Caudate nucleus (tissue), 63 donors: ENCODE measurements at places on chromosomes 6 and 20.

DNA sequence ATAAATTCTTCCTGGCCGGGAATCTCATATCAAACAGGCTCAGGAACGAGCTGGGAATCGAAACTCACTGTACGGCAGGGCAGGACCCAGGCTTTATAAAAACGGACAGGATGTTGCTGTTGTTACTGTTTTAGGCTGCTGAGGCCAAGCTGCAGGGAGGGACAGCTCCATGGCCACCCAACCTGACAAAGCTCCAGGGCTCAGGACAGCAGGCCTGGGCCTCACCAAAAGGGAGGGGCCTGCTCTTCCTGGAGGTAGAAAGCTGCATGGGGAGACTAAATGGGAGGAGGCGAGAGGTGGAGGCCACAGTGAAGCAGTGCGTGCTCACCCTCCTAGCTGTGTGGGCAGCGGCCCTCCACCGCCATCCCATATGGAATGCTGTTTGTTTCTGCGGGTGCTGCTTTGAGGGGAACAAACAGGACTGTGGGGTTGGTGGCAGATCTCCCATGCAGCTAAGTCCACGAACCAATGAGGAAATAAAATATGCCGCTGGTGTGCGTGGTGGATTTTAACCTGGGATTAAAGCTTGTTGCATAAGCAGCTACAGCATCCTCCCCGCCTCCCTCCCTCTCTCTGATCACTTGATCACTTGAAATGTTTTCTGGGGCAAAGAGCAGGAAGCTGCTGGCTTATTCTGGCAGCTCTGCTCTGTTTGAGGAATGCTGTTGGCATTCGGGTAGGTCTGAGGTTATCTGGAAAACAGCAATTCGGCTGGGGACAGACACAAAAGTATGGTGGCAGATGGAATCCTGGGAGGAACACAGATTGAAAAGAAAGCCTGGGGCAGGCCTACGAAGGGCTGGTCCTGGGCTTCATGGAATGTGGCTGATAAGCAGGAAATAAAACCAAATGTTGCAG lies 2.4 kb upstream of the ZMYND8 start:
- peak; percentile 79 for DNase-seq

DNA sequence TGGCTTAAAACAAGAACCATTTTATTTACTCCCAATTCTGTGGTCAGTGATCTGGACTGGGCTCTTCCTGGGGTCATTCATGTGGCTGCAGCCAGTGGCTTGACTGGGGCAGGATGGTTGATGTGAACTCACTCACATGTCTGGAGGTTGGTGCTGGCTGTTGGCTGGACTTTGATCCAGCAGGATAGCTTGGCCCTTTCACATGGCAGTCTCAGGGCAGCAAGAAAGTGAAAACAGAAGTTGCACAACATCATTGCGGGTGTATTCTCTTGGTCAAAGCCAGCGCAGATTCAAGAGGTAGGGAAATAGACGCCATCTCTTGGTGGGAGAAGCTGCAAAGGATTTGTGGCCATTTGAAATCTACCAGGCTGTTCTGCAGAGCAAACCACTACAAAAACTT lies 77.2 kb downstream of the MDGA1 start:
- DNase-seq = no peak

GRCh38 chr6:135481783-135482369 lies 15.7 kb downstream of the AHI1 start:
- no peak for DNase-seq

- DNase-seq = no peak
Observed at GRCh38 chr20:37535443-37536132, 7.9 kb upstream of the BLCAP start.

GRCh38 chr6:19465256-19465655 lies 371.9 kb upstream of the ID4 start:
- no peak for DNase-seq

DNA sequence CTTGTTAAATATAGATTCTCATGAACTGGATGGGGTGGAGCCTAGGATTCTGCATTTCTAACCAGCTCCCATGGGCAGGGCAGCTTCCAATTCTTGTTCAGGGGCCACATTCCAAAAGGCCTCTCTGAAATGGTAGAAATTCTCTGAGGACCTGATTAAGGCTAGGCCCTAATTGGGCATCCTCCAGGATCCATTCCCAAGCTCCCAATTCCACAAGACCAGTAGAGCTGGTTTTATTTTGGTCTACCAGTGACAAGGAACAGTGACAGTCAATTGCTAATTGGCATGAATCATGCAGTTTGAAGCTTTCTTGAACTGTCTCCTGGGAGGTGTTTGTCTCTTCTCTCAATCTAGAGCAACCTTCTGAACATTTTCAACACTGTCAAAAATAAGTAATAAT lies 3.0 kb downstream of the THBD start:
- DNase-seq = no peak

- DNase-seq = peak; percentile 8
Observed at GRCh38 chr6:26329763-26330511, 35.1 kb upstream of the BTN3A2 start.

DNA sequence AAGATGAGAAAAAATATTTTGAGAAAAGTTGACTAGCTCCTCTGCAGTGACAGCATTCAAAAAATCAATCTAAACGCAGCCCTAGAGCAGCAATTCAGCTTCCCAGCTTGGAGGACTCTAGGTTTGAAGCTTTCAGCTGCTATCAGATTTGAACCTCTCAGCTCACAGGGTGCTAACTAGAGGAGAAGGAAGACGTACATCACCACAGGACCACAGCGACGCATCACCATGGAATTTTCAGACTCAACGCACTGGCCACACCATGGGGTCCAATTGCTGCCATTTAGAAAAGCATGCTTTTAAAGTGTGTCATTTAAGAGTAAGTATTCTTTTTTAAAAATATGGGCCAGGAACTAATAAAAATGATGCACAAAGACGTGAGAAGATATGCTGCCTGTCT lies 45.0 kb upstream of the FUCA2 start:
- no peak for DNase-seq

- no peak for DNase-seq
Observed at GRCh38 chr20:34260208-34260942, 19.2 kb downstream of the ASIP start.

- no peak for DNase-seq
Observed at GRCh38 chr6:106527979-106528378, 101.3 kb downstream of the RTN4IP1 start.
